CD4-positive, alpha-beta T cell treated with Interleukin-12 subunit alpha and Interleukin-12 subunit beta, for 1 hour (primary cell): ENCODE measurements at places on chromosomes 12 and 14.

- no peak for DNase-seq
These were observed 270.7 kb upstream of the GARIN2 start for GRCh38 chr14:66918527-66918926.

DNA sequence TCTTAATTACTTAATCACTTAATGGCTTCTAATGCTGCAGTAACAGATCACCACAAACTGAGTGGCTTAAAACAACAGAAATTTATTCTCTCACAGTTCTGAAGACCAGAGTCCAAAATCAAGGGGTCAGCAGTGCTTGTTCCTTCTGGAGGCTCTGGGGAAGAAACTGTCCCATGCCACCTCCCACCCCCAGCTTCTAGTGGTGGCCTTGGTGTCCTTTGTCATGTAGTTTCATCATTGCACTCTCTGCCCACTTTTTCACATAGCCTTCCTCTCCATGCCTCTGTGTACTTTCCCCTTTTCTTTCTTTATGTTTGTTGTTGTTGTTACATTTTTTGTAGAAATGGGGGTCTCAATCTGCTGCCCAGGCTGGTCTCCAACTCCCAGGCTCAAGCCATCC, 16.1 kb upstream of the UBC start:
- no peak for DNase-seq

DNA sequence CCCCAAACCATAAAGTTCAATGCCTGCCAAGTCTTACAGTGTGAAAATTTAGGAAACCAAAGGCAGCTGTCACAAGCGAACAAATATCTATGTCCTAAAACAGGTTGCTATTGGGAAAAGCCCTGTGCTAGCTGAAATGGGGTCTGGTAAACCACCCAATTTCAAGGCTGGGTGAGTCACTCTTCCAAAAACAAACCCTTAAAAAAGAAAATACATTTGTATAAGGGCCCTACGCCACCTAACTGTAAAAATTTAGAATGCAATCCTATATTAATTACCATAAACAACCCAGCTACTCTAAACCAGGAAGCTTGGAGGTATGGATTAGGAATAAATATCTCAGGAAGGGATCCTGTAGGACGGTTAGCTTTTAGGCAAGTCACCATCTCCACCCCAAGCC, 32.1 kb downstream of the PRMT8 start:
- DNase-seq = no peak

- no peak for DNase-seq
These were observed 375.2 kb downstream of the DUSP6 start for GRCh38 chr12:88977115-88977514.

DNA sequence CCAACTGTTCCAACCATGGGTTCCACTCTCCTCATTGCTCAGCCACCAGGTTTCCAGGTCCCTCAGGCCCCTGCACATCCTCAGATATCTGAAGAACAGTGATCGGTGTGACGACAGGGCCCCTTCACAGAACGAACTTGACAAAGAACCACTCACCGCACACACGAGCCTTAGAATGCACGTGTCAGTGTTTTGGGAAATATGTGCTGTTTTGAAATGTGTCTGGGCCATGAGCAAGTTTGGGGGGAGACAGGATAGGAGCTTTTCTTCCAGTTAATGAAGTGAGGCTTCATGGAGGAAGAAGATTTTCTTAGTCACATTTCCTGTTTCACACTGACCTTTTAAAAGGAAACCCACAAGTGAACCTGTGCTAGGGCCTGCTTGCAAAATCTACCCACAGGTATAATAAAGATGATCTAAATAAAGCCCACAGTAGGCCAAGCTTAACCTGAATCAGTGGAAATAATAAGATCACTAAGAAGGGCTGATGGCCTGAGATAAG, 58.6 kb downstream of the ZFP36L1 start:
- peak; percentile 47 for DNase-seq

DNA sequence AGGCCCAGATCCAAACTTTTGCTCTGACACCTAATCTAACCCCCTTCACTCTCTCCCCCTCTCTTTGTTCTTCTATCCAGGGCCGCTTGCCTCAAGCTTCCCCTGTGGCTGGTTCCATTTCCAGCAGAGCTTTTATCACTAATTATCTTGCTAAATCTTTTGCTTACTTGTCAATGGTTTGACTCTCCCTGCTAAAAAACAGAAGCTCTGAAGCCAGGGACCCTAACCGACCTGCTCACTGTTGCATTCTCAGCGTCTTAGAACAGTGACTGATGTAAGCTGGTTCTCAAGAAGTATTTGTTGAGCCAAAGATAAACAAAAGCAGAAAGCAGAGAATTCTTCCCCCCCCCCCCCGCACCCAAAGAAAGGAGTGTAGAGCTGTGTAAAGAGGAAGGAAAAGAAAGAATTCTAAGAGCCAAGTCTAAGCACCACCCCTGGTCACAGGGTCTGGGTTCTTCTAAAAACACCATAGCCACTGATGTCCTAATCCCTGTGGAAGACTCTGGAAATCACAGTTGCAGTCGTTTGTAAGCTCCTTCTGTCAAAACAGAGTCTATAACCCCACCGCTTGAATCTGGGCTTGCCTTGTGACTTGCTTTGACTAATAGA, 385.8 kb downstream of the MED13L start:
- no peak for DNase-seq

- no peak for DNase-seq
These were observed 121.0 kb upstream of the EVL start for GRCh38 chr14:99944241-99944651.

DNA sequence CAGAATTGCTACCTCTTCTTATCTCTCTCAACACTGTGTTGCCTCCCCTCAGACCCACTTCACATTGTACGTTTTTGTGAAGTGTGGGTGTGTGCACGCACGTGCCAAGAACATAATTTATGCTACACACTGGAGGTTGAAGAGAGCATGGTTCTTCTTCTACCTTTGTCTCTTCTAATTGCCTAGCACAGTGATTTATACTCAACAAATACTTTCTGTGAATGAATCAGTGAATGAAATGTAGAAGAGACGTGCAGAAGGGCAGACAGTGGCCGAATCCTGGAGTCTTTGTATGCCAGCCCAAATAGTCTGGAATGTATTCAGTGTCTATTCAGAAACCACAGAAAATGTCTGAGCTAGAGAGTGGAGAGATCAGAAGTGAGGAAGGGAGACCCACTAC, 4.6 kb upstream of the SAMD4A start:
- DNase-seq = no peak

DNA sequence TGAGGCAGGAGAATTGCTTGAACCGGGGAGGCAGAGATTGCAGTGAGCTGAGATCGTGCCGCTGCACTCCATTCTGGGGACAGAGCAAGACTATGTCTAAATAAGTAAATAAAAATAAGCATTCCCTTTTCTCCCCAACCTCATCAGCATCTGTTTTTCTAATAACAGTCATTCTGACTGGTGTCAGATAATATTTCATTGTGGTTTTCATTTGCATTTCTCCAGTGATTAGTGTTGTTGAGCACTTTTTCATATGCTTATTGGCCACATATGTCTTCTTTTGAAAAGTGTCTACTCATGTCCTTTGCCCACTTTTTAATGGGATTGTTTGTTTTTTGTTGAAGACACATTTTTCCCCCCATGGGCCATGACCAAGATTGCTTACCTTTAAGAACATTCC, 243.2 kb downstream of the ADAMTS20 start:
- DNase-seq = no peak

GRCh38 chr14:59238216-59238615, 49.7 kb downstream of the DAAM1 start:
- DNase-seq = no peak

- DNase-seq = no peak
These were observed 282.0 kb upstream of the RGS6 start for GRCh38 chr14:71650187-71650755.
